ENCODE measurements at places on chromosomes 7 and 10.

DNA sequence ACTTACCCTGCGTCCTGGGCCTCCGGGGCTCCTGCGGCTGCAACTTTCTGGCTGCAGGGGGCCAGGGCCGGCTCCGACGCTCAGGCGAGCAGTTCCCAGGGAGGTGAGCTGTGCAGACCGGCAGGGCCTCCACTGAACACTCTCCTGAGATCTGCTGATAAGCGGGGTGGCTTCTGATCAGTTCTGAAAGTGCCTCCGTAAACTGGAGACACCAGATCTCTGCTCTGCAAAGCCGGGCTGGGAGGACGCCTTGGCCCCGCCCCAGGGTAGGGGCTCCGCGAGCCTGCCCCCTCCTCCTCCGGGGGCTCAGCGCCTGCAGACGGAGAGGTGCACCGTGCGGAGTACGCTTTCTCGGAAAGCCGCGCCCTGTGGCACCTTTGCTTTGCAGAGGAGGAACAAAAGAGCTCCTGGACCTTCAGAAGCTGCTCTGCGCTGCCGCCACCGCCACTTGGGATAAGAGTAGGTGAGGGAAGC, 141.3 kb upstream of the VKORC1L1 start:
- no peak for DNase-seq

DNA sequence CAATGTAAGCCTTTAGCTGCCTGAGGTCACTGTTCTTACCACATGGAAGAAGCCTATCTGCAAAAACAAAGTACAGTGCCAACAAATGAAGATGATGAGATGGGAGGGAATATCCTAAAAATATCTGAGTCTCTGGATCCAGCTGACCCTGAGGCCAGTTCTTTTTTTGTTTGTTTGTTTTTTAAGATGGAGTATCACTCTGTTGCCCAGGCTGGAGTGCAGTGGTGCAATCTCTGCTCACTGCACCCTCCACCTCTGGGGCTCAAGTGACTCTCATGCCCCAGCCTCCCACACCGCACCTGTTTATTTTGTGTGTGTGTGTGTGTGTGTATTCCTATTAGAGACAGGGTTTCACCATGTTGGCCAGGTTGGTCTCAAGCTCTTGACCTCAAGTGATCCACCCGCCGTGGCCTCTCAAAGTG, 44.9 kb downstream of the HYCC1 start:
- DNase-seq = no peak

DNA sequence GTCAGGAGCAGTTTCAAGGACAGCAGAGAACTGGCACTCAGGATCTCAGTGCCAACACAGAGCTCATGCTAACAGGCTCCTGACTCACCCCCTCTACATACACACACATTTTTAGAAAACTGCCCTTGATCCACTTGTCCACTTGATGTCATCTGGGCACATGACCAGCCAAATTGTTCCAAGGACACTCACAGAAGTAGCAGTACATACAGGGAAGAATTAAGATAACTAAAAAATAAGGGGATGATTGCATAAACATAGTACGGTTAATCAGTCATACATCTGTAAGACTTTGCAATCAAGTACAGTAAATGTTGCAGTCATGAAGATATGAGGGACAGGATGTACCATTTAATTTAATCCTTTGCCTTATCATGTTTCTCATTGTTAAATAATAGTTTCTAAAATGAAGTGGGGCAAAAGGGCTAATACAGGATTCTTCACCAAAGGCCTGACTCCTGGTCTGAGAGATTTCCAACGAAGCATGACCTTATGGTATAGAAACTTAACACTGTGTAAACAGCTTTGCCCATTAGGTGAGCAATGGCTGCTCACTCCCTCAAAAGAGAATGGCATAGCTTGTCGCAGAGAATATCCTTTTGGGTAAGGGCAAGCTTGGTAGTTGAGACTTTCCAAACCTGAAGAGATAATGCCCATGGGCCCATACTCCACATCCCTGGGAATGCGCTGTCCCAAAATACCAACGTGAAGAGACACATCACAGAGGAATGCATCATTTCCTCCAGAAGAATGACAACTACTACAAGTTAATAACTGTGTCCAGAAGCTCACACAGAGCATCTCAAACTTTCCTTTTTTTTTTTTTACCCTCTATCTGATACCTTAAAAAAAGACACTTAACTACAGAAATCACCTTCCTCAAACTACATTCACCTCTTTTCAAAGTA, 94.1 kb downstream of the ARMH3 start:
- no peak for DNase-seq

DNA sequence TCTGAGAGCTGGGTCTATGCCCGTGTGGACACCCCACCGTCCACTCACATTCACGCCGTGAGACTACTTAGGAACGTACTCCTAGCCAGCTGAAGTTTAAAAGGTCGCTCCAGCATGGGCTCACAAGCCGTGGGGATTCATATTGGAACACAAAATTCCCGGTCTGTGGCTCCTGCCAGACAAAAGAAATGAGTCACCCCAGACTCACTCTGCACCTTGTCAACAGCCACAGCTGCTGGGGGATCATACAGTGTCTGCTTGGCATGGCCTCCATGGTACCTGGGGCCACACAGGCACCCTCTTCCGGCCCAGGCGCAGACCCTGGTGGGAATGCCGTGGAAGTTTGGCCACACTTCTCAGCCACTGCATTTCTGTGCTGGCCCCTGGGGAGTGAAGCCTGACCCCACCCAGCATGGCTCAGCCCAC, 228.4 kb downstream of the DNAJB6 start:
- DNase-seq = no peak

DNA sequence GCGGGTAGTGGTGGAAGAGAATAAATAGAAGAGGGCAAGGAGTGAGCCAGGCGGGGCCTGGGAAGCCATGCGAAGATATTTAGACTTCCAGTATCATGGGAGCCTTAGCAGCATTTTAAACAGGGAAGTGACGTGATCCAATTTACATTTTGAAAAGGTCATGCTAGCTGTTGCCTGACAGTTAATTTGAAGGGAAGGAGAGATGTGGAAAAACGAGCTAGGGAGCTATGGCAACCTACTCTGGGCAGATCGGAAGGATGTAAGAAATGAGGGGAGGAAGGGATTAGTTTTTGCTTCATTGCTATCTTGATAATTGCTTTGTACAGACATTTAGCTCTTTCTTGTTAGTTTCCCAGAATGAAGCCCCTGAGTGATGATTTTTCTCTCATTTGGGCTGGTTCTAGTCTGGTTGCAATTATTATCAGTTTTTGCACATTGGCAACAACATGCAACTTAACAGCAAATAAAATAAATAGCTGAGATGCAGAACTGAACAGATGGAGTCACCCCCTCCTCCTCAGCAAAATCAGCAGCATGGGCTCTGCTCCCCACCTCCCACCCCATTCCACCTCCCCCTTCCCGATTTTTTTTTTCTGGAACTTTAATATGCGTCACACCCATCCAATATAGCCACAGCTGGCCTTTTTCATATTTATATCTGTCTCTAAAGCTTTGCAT, 13.0 kb upstream of the CALU start:
- DNase-seq = no peak
